ENCODE measurements at places on chromosomes 1 and 21.

DNA sequence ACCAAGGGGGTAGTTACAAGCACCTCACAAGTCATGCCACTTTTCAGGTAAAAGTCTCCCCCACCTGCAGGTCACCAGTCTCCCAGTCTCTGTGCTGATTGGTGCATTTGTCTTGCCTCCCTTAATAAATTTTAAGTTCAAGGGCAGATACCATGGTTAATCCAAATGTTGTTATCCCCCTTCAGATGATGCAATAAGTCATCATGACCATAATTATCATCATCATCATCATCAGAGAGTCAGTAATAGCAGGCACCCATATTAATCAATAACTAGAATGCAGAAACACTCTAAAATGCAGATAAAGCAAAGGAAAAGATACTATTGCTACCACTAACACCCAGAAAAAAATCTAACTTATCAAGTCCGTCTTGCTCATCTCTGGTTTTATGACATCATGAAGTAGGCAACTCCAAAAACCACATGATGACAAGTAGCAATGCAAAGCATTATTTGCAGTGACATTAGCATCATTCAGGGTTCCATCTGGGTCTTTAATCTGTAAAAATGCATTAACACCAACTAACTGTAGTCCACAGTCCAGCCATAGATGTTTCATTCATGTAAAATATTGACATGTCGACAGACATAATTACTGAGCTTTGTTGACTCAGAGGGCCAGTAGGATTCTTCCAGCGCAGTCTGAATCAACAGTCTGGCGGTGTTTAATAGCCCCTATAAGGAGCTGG is 492.0 kb upstream of the RUNX1 start:
- peak; percentile 41 for DNase-seq

GRCh38 chr1:147567594-147568381 is 26.5 kb downstream of the BCL9 start:
- no peak for DNase-seq

DNA sequence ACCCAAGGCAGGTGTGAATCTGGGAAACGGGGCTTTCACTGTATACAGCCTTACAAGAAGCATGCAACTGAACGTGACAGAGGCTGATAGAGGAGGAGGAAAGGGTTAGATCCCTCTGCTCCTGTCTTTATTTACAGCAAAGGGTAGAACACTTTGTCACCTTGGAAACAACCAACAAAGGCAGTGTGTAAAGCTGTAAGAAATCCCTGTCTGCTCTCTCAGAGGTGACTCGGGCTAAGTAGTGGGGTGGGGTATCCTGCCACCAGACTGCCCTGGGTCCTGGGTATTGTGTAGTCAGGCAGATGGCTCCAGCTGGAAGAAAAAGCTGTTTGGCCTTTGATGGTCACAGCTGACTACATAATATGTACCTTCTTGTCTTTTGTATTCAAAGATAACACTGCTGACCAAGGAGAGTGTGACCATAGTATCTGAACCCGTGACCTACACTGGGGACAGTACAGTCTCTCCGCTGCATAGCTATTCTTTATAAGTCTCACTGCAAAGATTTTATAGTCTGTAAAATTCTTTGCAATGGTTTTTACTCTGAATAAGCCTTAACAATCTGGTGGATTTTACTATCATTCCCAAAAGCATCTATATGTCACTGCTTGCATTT is 22.1 kb upstream of the POU2F1 start:
- DNase-seq = no peak

DNA sequence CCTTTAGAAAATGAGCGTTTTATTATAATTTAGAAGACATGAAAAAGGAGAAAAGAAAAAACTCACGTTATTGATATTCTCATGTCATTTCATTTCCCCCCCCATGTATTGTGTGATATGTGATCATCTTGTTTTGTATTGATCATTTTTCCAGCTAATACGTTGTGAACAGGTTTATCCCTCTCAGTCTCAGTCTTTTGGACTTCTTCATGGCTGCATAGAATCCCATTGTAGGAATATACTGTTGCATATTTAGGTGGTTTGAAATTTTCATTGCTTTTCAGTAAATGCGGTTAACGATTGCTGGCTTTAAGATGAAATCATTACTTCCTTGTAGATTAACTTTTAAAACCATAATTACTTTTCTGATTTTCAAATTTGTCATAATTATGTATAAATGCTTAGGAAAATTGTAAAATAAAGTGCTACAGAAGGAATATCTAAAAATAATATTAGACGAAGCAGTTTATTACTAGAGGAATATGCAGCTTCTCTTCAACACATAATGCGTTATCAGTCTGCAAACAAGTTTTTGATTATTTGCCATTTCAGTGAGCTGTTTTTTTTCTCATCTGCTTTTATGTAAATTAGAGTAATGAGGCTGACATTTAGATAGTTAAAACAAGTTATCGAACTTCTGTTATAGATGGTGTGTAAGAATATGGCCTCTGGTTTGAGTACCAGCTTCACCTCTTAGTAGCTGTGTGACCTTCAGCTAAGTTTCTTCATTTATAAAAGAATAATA is 1.8 kb downstream of the SON start:
- DNase-seq = no peak

DNA sequence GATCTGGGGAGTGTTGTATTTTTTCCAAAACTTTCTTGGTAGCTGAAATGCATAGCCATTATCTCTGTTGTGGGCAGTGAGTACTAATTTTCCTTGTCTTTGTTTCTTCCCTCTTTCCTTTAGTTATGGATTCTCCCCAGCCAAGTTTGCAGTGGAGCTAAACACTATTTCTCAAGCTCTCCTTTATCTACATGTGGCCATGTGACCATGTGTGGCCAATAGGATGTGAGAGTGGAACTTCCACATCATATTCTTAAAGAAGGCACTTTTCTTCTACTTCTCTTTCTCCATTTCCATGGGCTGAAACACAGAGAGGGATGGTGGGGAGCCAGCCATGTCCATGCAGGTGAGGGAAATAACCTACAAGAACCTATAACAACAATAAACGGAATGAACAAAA is 230.8 kb downstream of the CTH start:
- no peak for DNase-seq

GRCh38 chr1:164716992-164717703 is 158.2 kb downstream of the PBX1 start:
- no peak for DNase-seq

DNA sequence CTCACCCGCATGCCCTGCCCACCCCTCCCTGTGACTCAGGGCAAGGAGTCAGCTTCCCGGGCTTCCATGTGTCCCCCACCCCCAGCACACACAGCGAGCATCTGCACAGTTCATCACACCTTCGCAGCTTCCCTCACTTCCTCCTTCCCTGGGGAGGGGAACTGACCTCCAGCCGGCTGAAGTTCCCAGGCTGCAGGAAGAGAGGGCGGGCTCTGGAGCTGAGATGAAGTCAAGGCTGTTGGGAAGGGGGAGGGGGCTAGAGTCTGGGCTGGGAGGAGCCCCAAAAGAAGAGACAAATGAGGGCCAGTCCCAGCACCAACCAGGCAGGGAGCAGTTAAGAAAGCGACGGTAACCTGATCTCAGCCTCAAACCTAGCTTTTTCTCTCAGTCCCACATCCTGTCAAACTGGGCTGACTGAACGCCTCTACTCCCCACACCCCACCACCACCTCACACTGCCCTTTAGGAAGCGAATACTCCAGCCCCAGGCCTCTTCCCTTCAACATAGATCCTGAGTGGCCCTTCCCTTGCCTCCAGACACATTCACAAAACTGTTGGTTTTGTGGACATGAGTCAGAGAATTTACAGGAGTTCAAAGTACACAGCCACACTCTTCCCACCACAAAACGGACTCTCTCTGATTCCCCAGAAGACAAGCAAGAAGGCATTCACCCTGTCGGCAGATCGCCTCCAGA is 1.8 kb downstream of the RHOC start:
- DNase-seq = no peak

GRCh38 chr1:157782931-157783330 is 6.0 kb upstream of the FCRL2 start:
- no peak for DNase-seq

DNA sequence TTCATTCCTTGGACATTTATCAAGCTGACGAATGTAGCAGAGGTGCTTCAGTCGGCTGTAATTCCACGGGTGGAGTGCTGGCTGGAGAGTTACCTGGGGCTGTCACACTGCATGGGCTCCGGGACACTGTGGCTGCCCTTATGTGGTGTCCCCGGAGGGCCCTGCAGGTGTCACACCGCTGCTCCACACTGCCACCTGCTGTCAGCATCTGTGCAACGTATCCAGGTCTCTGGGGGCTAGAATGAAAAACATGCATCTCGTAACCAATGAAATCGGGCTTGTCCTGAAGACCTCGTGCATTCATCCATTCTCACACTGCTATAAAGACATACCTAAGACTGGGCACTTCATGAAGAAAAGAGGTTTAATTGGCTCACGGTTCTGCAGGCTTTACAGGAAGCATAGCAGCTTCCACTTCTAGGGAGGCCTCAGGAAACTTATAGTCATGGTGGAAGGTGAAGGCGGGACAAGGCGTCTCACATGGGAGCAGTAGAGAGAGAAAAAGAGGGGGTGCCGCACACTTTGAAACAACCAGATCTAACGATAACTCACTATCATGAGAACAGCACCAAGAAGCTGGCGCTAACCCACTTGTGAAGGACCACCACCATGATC is 46.7 kb upstream of the PCBP3 start:
- DNase-seq = peak; percentile 57

DNA sequence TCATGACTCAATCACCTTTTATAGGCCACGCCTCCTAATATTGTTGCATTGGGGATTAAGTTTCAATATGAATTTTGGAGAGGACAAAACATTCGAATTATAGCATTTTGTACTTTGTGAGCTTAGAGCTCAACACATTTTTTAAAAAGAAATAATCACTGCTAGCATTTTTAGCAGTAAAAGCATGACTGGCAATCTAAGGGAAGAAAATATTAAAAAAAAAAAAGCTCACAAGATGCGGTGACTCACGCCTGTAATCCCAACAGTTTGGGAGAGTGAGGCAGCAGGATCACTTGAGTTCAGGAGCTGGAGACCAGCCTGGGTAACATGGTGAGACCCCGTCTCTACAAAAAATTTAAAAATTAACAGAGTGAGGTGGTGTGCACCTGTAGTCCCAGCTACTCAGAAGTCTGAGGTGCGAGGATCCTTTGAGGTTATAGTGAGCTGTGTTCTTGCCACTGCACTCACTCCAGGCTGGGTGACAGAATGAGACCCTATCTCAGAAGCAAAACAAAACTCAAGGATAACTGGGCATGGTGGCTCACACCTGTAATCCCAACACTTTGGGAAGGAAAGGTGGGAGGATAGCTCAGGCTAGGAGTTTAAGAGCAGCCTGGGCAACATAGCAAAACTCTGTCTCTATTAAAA is 28.8 kb upstream of the DIPK1A start:
- DNase-seq = no peak

DNA sequence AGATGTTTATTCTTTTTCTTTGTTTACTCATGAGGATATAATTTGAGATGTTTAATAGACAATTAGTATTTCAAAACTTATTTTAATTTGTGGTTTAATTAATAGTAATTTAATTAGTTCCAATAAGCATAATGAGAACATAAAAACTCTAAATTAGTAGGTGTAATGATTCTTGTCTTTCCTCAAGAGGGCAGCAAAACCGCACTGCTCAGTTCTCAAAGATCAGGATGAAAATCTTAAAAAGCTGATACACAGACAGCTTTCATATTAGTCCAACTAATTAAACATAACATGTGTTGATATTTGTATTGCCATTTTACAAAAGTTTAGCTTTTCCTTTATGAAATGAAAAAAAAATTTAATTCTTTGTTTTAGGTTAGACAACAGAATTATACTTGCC is 106.7 kb upstream of the C21orf91 start:
- peak; percentile 17 for DNase-seq
